Bronchial epithelial cell (primary cell): ENCODE measurements at places on chromosomes 2 and 18. TPM values are rescaled to one million over a fixed set of nuclear protein-coding genes. Genes with fewer than 3 reads are reported as not detected.

Gene LYPD6B
- 14.7 and 34.2 TPM in 2 replicates for total RNA-seq

- peak; percentile 96 for DNase-seq
Measured at GRCh38 chr2:111659361-111660333, 224.3 kb downstream of the ANAPC1 start.

- DNase-seq, result no peak
Measured at GRCh38 chr2:217832115-217832514, 170.7 kb downstream of the TNS1 start.

DNA sequence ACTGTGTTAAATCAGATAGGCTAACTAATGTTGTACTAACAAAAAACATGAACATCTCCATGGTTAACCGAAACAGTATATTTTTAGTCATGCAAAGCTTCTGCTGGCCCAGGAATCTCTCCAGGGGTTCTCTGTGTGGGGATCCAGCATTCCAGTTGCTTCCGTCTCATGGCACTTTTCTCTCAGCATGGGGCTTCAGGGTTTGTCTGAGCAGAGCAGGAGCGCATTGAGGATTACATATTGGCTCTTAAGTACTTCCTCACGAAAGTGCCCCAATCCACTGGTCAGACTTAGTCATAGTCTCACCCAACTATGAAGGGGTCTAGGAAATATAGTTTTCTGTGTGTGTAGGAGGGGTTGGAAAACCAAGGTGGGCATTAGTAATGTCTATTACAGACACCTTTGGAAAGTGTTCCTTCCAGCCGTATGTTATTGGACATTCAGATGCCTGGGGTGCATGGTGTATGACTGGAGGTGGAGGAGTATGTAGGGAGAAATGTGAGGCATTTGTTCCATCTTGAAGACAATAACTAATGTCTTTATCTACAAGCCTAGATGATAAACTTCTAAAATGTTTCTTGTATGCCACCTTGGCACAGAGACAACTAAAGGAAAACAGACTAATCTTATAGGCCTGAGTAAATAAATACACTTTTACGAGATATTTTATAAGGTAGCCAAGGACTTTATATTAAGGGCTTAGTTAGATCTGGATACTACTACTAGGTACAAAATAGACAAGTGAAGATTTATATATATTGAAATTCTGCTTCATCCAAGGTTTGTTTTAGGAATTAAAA lies 123.8 kb upstream of the ZEB2 start:
- DNase-seq, result no peak

GRCh38 chr2:208269091-208269490 lies 3.0 kb downstream of the PIKFYVE start:
- DNase-seq, result no peak

Gene CPLX4
- total RNA-seq, result not detected in 2 replicates

Gene RSAD2
- 0.51 and 0.53 TPM in 2 replicates for total RNA-seq
